T1000 (cell line): ENCODE measurements at places on chromosomes 13 and 19.
A peak's percentile ranks its signal among the peaks of the same experiment; 100 is the strongest.

GRCh38 chr19:35545855-35546381, 492 bp downstream of the TMEM147 start:
- DNase-seq, result no peak

DNA sequence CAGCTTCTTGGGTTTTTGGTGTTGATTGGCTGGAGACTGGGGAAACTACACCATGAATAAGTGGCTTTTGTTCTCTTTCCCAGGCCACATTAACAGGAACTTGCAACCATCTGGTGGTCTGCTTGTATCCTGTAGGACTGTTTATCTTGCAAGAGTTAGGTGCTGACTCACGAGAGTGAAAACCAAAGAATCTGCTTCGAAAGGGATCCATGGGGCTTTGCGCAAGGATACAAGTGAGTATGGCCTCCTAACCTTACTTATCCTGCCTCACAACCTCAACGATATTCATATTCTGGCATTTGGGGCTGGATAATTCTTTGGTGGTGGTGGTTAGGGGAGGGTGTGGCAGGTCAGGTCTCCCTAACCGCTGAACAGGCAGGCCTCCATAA, 4.7 kb upstream of the SIGLECL1 start:
- DNase-seq, result no peak

- no peak for DNase-seq
Measured at GRCh38 chr13:97318532-97318931, 96.4 kb downstream of the MBNL2 start.

- DNase-seq, result no peak
Measured at GRCh38 chr13:37795326-37795725, 74.2 kb downstream of the TRPC4 start.

DNA sequence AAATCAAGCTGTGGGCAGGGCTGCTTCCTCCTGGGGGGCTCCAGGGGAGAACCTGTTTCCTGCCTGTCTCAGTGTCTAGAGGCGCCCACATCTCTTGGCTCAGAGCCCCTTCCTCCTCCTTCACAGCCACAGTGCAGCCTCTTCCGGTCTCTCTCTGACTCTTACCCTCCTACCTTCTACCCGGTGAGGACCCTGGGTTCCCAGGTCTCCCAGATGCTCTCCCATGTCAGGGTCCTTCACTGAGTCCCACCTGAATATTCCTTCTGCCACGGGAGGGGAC, 153.1 kb downstream of the KDM4B start:
- no peak for DNase-seq

DNA sequence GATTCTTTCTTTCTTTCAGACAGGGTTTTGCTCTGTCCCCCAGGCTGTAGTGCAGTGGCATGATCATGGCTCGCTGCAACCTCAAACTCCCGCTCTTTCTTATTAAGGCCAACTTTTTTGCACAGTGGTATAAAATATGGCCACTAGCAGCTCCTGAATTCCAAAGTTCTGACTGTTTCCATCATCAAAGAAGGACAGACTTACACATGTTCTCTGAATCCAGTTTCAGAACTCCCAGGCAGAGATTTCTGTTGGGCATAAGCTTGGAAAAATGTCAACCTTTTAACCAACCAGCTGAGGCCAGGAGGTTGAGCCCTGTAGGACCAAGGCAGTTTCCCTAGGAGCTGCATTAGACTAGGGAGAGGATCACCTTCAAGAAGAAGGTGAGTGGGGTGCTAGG, 184.1 kb downstream of the HS6ST3 start:
- no peak for DNase-seq

- no peak for DNase-seq
Measured at GRCh38 chr13:95902741-95903140, 150.5 kb downstream of the UGGT2 start.

- DNase-seq, result no peak
Measured at GRCh38 chr19:34662919-34663318, 14.0 kb downstream of the SCGB2B2 start.

DNA sequence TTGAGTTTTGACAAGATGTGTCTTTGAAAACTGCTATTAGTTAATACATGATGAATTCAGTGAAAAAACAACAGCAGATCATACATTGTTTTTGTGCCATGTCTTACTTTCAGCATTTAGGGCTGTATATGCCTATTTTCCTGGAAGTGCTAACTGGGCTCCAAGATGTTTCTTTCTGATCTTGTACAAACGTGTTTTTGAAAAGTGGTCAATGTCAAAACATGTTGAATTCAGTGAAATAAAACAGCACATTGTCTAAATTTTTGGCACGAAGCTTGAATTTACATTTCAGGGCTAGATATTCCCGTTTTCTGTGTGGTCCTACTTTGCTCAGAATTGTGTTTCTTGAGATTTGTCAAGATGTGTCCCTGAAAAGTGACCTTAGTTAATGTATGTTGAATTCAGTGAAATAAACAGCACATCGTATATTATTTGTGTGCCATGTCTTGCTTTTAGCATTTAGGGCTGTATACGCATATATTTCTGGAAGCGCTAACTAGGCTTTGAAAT, 14.7 kb upstream of the PARP4 start:
- no peak for DNase-seq

- peak; percentile 44 for DNase-seq
Measured at GRCh38 chr19:48926909-48927308, 6.6 kb upstream of the DHDH start.

GRCh38 chr13:113429608-113429985, 23.7 kb downstream of the ADPRHL1 start:
- no peak for DNase-seq

GRCh38 chr13:70473907-70474306, 365.7 kb upstream of the KLHL1 start:
- no peak for DNase-seq

- DNase-seq, result no peak
Measured at GRCh38 chr19:37413313-37414084, 42.6 kb downstream of the ZNF527 start.

GRCh38 chr13:75305059-75305458, 176.9 kb downstream of the TBC1D4 start:
- no peak for DNase-seq

DNA sequence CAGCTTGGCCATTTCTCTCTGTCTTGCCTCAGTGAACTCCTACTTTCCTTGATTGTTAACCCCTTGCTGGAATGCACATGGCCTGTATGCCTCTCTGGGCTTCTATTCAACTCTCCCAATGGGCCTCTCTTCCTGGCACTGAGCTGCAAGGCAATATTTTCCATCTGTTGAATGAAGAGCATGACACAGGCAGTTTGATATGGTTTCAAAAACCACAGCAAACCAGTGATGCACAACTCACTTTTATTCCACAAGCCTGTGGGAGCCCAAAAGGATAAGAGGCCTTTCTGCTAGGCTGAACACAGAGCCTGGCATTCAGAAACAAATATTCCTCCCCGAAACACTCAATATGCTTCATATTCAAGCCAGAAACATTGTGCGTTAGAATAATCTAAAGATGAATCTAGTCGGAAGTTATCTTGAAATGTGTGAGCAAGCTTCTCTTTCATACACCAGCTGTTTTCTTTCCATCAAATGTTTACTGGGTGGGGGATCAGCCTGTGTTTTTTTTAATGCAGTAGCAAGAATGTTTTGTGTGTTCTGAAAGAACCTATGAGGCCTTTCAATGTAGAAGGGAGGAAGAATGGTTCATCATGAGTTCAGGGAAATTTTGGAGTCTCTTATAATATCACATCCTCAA, 443.1 kb upstream of the SPRY2 start:
- no peak for DNase-seq

- no peak for DNase-seq
Measured at GRCh38 chr19:18346091-18346490, 5.7 kb downstream of the PGPEP1 start.

GRCh38 chr19:57719424-57719823, 8.0 kb downstream of the ZNF671 start:
- no peak for DNase-seq

- no peak for DNase-seq
Measured at GRCh38 chr19:29532956-29533355, 7.2 kb downstream of the VSTM2B start.

DNA sequence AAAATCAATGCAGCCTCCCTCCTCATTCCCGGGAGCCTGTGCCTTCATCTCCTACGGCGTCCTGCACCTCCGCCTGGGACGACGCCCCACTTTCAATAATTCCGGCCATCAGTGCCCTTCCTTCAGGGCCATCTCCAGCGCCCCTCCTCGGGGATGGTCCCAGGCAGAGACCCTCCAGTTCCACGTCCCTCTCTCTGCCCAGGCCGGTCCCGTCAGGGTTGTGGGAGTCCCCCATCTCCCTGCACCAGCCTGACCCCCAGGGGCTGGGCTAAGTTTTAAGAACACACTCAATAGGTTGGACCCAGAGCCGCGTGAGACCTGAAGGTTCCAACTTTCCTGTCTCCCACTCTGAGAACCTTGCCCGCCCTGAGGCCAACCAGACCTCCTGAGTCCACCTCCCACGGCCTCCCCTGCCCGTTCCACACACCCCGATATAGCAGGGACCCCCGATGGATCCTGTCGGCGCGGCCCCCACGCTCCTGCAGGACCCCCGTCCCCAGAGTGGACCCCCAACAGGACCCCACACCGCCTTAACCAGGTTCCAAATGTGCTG, 646 bp downstream of the TMEM161A start:
- no peak for DNase-seq

GRCh38 chr13:86282442-86282841, 483.2 kb upstream of the SLITRK6 start:
- DNase-seq, result no peak

DNA sequence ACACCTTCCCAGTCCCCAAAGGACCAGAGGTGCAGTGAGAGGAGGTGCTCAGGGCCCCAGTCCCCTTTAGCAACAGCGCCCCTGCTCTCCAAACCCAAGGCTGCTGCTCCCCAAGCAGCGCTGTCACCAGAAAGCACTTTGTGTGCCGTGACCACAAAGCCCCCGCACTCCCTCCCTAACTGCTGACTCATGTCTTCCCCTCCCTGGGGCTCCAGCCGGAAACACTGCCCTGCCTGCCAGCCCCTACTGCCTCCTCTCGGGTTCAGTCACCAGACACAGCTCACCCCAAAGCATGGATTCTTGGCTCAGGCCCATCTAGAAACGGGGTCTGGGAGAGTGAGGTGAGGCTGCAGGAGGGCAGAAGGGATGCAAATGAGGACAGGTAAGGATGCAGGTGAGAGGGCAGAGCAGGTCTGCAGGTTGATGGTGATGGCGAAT, 4.9 kb upstream of the TNFSF14 start:
- peak; percentile 11 for DNase-seq

GRCh38 chr19:12721656-12722565, 1.8 kb downstream of the TNPO2 start:
- peak; percentile 39 for DNase-seq

- DNase-seq, result no peak
Measured at GRCh38 chr13:71625694-71626093, 241.3 kb downstream of the DACH1 start.

- no peak for DNase-seq
Measured at GRCh38 chr13:23866420-23867026, 22.7 kb downstream of the MIPEP start.

- DNase-seq, result no peak
Measured at GRCh38 chr19:50377051-50377461, 799 bp downstream of the NR1H2 start.

GRCh38 chr19:405121-405965, 3.6 kb downstream of the C2CD4C start:
- DNase-seq, result no peak

GRCh38 chr13:100625447-100625846, 36.9 kb upstream of the GGACT start:
- DNase-seq, result no peak

GRCh38 chr19:56211718-56212117, 9.6 kb downstream of the ZSCAN5C start:
- DNase-seq, result no peak

- no peak for DNase-seq
Measured at GRCh38 chr13:39503048-39503447, 99.9 kb downstream of the LHFPL6 start.

DNA sequence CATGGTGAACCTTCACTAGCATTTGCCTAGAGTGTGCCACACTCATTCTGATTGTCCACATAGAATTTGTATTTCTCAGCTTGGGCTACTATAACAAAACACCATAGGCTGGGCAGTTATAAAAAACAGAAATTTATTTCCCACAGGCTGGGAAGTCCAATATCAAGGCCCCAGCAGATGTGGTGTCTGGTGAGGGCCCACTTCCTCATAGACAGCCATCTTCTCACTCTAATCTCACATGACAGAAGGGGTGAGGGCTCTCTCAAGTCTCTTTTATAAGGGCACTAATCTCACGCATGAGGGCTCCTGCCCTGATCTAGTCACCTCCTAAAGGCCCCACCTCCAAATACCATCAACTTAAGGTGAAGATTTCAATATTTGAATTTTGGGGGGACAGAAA, 53.6 kb downstream of the LRRC63 start:
- DNase-seq, result no peak

- no peak for DNase-seq
Measured at GRCh38 chr19:51407511-51408131, 9.8 kb downstream of the SIGLEC10 start.

DNA sequence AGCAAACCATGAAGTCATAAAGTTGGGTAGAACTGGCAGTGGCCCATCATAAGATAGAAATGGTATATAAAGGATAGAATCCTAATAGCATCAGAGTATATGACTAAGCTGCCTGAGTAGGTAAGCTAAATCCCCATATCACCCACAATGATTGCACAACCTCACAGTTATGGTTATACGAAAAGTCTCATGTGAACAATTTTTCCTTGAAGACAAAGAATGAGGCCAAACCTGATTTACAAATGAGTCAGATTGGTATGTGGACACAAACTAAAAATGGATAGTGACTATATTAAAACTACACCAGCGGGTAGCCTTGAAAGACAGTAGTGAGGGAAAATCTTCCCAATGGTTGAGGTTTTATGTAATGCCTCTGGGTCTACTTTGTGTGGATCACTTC, 40.9 kb upstream of the UFM1 start:
- no peak for DNase-seq

- DNase-seq, result no peak
Measured at GRCh38 chr13:40996426-40997092, 22.6 kb downstream of the ELF1 start.

GRCh38 chr13:99426426-99426825, 74.8 kb upstream of the TM9SF2 start:
- DNase-seq, result no peak

- DNase-seq, result no peak
Measured at GRCh38 chr19:55432241-55432959, 10.7 kb downstream of the SHISA7 start.

DNA sequence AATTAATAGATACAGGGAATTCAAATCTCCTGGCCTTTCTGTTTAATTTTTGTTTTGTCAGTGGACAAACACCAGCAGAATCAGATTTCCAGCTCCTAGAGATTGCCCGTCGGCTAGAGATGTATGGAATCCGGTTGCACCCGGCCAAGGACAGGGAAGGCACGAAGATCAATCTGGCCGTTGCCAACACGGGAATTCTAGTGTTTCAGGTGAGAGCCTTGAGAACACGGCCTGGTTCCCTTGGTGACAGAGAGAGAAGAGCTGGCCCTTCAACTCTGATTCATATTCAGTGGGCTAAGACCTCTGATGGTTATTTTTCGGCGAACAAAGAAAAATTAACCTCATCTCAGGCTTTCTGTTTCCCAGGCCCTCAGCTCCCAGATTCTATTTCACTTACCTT, 191.3 kb downstream of the STK24 start:
- DNase-seq, result no peak

GRCh38 chr13:110197026-110197425, 109.9 kb downstream of the COL4A1 start:
- no peak for DNase-seq

- DNase-seq, result no peak
Measured at GRCh38 chr13:50711131-50711815, 132.2 kb downstream of the DLEU7 start.

GRCh38 chr13:31725841-31726240, 13.5 kb upstream of the RXFP2 start:
- peak; percentile 28 for DNase-seq

- DNase-seq, result no peak
Measured at GRCh38 chr19:7665076-7665475, 3.8 kb upstream of the RETN start.
